ENCODE measurements at places on chromosomes 13 and 19. TPM values are rescaled to one million over a fixed set of nuclear protein-coding genes. Genes with fewer than 3 reads are reported as not detected.

Gene CEACAM6
- total RNA-seq = not detected

Gene IL4I1
- 2.1 TPM for total RNA-seq

Gene PROZ
- total RNA-seq = 0.20 TPM

Gene GTF3A
- total RNA-seq = 273 TPM

Gene SIAH3
- 0.14 TPM for total RNA-seq

Gene RFPL4AL1
- total RNA-seq = not detected

Gene C13orf42
- total RNA-seq = not detected

Gene HIPK4
- total RNA-seq = not detected

Gene ZNF208
- total RNA-seq = 0.05 TPM

Gene GRK1
- 0.05 TPM for total RNA-seq
